Stimulated activated CD8-positive, alpha-beta memory T cell treated with anti-CD3 and anti-CD28 coated beads, Interleukin-7, amount 100 ng/mL, for 1 hour (primary cell): ENCODE measurements at places on chromosomes 6 and 20.

DNA sequence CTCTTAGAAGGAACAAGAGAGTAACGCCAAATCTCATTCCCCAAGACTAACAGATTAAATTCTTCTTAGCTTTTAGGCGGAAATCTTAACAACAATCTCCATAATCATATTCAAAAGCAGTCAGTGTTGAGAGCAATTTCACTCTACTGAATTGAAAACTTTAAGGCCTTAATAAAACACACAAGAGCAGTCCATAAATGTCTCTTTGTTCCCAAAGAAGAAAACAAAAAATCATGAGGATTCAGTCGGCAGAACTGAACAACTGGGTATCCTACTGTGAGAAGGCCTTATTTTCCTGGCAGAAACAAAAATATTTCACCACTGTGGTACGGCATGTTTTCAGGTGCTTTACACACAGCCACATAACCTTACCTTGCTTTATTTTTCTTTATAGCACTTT is 14.4 kb downstream of the ABHD12 start:
- DNase-seq, result no peak

DNA sequence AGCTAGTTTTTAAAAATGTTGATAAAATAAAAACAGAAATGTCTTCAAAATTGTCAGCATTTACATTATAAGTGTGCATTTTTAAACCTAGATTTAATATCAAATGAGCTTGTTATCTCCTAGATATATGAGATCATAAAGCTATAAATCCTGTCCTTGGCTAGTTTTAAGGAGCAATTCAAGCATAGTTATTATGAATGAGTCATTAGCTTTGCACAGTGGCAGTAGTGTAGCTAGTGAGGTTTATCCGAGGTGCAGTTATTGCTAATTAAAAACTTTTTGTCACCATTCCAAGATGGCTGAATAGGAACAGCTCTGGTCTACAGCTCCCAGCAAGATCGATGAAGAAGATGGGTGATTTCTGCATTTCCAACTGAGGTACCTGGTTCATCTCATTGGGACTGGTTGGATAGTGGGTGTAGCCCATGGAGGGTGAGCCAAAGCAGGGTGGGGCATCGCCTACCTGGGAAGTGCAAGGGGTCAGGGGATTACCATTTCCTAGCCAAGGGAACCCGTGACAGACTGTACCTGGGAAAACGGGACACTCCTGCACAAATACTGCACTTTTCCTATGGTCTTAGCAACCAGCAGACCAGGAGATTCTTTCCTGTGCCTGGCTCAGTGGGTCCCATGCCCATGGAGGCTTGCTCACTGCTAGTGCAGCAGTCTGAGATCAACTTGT is 108.8 kb upstream of the SYNCRIP start:
- no peak for DNase-seq

- no peak for DNase-seq
Observed at GRCh38 chr20:52529826-52530225, 338.2 kb upstream of the ZFP64 start.

GRCh38 chr20:48531505-48531904 is 296.3 kb downstream of the PREX1 start:
- no peak for DNase-seq

GRCh38 chr6:40695750-40696415 is 108.7 kb upstream of the LRFN2 start:
- DNase-seq, result no peak

- no peak for DNase-seq
Observed at GRCh38 chr6:8277769-8278168, 157.6 kb downstream of the SLC35B3 start.

- no peak for DNase-seq
Observed at GRCh38 chr6:38178584-38178886, 359.0 kb downstream of the ZFAND3 start.

GRCh38 chr20:37316116-37316774 is 26.8 kb downstream of the MANBAL start:
- no peak for DNase-seq

DNA sequence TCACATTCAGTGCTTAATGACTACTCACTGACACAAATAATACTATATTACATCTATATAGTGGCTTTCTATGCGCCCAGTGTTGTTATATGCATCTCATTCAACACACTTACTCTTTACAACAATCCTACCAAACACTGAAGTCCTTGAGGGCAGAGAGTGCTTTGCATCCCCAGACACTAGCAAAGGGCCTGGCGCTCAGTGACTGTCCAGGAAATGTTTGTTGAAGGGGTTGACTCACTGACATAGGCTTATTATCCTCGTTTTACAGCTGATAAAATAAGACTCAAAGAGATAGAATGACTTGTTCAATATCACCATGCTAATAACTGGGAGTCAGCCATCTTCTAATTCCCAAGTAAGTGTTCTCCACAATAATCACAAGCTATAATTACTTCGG is 163.3 kb downstream of the ARHGAP18 start:
- DNase-seq, result no peak

DNA sequence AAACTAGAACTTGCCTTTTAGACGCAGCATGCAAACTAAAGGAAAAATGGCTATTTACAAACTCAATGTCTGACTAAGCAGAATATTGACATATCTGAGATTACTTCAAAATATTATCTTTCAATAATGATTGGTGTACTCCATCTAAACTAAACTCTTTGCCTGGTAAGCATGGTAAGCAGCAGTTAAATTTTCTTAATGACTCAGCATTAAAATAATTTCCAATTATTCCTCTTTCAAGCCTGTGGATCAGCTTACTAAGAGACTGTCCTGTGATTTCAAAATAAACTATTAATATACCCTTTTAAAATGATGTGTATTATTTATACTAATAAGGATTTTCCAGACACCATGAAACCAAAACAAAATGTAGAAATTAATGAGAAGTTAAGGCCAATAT is 226.8 kb upstream of the THEMIS start:
- no peak for DNase-seq

DNA sequence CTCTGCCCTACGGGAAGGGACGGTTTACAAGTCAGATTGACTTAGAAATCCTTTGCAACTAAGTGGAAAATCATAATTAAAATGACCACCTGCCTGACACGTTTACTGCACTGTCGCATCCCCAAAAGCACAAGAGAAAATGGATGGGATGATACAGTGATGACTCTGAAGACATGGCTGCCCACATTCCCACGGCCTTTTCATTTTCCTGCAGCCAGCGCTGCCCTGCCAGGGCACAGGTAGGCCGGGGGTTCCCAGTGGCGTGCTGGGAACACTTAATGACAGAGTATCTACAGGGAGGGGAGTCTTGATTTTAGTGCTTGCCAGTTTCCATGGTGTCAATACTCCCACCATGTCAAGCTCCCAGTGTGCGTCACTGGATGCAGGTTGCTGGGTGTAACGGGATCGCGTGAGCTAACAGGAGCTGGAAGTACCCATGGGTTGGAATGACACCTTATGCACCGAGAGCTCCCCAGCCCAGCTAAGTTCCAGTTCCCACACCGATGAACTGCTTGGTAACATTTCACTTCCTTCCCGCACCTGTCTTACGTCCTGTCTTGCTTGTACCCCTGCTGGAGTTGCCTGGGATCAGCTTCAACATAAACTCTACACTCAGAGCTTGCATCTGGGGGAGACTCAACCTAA is 129.0 kb downstream of the ANKRD60 start:
- no peak for DNase-seq

- DNase-seq, result no peak
Observed at GRCh38 chr20:51792960-51793359, 9.4 kb downstream of the SALL4 start.

DNA sequence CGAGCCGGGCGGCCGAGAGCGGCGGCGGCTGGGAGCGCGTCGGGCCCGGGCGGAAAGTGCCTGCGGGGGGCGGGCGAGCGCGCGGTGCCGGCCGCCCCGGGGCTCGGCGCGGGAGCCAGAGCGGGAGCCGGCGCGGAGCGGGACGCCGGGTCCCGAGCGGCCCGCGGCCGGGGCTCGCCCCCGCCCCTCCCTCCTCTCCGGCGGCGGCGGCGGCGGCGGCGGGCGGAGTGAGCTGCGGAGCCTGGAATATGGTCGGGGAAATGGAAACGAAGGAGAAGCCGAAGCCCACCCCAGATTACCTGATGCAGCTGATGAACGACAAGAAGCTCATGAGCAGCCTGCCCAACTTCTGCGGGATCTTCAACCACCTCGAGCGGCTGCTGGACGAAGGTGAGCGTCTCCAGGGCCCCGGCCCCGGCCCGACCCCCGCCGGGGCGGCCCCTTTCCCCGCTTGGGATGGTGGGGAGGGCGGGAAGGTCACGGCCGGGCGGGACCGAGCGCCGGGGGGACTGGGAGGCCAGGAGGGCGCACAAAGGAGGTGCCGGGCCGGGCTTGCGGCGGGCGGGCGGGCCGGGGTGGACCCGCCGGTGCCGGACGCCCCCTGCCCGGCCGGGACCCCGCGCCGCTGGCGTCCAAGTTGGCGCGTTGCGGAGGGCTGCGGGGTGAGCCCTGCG is 565 bp downstream of the QKI start:
- no peak for DNase-seq
